ENCODE measurements at places on chromosomes 11 and 22. TPM values are rescaled to one million over a fixed set of nuclear protein-coding genes. Genes with fewer than 3 reads are reported as not detected.
A peak's percentile ranks its signal among the peaks of the same experiment; 100 is the strongest.

DNA sequence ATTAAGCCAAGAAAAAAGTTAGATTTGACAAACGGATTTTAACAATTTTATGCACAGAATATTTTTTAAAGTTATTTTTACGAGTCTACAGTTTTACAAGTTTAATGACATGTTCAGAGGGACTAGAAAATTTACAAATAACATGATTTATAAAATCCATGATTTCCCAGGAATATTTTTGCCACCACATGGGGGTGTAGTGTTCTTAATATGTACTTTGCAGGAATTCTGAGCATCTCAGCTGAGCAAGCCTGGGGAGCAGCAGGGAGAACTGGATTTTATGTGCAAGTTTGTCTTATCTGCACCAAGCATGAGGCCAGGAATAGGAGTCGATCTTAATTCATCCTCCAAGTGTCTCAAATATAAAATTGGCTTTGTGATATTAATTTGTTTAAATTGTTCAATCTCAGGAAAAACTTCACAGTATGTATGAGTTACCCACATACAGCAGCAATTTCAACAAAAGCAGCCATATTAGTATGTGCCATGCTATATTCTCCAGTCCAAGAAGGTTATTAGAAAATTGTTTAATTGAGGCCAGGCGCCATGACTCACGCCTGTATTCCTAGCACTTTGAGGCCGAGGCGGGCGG is 826.3 kb downstream of the DLG2 start:
- DNase-seq, result no peak

DNA sequence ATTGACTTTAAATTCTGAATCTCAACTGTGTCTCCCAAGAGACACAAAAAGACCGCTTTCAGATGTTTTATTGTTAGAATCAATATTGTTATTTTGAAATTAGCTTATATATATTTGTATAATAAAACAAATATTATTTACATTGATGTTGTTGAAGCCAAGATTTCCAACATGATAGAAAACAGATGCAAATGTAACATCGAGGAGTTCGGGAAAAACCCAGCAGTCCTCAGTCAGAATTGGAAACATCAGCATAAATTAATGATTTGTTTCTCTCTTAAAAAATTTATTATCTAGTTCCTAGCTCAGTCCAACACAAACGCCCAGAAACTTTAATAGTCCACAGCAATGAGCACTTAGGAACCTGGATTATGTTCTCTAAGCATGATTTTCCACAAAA is 1330.4 kb downstream of the TBC1D22A start:
- DNase-seq, result no peak

DNA sequence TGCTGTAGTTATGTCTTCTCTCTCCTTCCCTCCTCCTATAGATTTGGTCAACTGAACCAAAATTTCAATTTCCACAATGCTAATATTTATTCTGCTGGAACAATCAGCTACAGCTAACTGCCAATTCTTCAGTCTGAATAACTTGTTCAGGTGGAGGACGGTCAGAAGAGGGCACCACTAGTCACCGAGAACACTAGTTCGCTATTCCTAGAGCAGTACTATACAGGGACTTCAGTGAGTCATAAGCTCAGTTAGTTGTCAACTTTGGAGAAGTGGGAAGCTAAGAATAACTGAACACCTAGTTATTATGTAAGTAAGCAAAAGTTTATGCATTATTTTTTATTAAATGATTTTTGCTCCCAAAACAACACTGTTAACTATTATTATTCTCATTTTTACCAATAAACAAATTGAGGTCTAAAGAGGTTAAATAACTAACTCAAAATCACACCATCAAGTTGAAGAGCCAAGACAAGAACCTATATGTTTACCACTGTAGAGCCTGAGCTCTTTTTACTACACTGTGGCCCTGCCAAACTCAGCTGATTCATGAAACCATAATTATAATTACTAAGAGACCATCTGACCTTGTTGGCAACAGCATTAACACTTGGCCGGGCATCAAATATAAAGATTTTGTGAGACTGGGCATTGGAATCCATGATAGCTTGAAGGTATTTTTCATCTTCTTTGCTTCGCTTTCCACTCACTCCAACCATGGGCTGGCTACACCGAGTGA is 59.0 kb downstream of the CEP57 start:
- peak; percentile 43 for DNase-seq

GRCh38 chr11:8222820-8223512 is 40.7 kb downstream of the LMO1 start:
- no peak for DNase-seq

The CHRNA10 gene
- 0.48 TPM for total RNA-seq

- DNase-seq, result no peak
Observed at GRCh38 chr11:121467965-121468364, 15.2 kb upstream of the SORL1-AS1 start.

The FDXACB1 gene
- total RNA-seq, result 3.7 TPM

- DNase-seq, result no peak
Observed at GRCh38 chr11:14506532-14506931, 6.9 kb upstream of the COPB1 start.

The KCNJ5 gene
- 8.8 TPM for total RNA-seq

The MUC15 gene
- not detected for total RNA-seq

The SLC6A5 gene
- total RNA-seq, result not detected

The IL17REL gene
- total RNA-seq, result not detected

- DNase-seq, result no peak
Observed at GRCh38 chr11:94036096-94036495, 14.9 kb downstream of the HEPHL1 start.

The APOL5 gene
- total RNA-seq, result not detected

The MISFA gene
- 2.6 TPM for total RNA-seq

The CRYBB2 gene
- total RNA-seq, result 0.66 TPM

The SEC14L6 gene
- 0.33 TPM for total RNA-seq

Data from breast epithelium (tissue), 4 donors.